ENCODE measurements at places on chromosomes 12 and 14.

DNA sequence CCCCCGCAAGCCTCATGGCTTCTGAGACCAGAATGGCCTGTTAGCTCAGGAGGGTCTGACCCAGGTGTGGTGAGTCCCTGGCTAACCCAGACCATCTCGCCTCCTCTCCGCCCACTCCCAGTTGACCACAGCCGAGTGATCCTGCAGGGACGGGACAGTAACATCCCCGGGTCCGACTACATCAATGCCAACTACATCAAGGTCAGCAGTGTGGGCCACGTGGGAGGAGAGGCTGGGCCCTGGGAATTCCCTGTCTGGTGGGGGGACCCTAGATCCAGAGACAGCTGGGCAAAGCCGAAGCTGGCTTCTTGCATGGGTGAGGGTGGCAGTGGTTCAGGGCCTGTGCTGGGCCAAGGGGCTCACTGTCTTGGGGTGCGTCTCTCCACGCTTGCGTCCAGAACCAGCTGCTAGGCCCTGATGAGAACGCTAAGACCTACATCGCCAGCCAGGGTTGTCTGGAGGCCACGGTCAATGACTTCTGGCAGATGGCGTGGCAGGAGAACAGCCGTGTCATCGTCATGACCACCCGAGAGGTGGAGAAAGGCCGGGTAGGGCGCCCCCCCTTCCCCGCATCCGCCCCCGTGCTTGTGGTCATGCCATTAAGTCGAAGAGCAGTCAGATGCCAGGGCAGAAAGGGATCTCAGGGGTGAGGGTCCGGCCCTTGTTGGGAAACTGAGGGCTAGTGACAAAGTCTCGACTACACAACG, 5.0 kb downstream of the PTPN6 start:
- no peak for DNase-seq

- no peak for DNase-seq
These were observed 9.5 kb downstream of the BATF start for GRCh38 chr14:75531660-75532317.

DNA sequence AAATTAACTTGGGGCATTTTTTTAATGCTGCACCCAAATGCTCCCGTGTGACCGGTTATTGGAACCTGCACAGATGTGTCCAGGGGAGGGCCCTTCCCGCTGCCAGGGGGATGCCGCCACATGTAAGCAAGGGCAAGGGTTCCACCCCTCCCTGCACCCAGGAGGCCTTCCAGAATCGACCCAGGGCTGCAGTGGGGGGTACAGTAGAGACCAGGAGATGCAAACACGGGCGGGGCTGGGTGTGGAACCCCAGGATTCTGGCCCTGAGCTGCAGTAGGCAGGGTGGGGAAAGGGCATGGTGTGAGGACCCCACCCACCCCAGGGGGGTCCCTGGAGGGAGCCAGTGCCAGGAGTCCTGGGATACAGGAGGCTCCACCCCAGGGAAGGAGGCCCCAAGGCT, 54.1 kb downstream of the TNFAIP2 start:
- no peak for DNase-seq

DNA sequence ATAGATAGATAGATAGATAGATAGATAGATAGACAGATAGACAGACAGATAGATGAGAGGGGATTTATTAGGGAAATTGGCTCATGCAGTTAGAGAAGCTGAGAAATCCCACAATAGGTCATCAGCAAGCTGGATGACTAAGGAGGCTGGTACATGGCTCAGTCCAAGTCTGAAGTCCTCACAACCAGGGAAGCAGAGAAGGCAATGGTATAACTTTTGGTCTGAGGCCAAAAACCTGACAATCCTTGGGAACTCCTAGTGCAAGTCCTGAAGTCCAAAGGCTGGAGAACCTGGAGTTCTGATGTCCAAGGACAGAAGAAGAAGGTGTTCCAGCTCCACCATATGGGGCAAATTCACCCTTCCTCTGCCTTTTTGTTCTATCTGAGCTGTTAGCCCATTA, 517.6 kb upstream of the ATP2B1 start:
- no peak for DNase-seq

- no peak for DNase-seq
These were observed 218.2 kb downstream of the PRKD1 start for GRCh38 chr14:29709490-29709889.

GRCh38 chr12:3751151-3752095, 1.5 kb downstream of the CRACR2A start:
- DNase-seq = no peak

- DNase-seq = no peak
These were observed 4.7 kb upstream of the NCKAP5L start for GRCh38 chr12:49832836-49833421.

GRCh38 chr12:105296116-105297089, 34.1 kb upstream of the C12orf75 start:
- no peak for DNase-seq

DNA sequence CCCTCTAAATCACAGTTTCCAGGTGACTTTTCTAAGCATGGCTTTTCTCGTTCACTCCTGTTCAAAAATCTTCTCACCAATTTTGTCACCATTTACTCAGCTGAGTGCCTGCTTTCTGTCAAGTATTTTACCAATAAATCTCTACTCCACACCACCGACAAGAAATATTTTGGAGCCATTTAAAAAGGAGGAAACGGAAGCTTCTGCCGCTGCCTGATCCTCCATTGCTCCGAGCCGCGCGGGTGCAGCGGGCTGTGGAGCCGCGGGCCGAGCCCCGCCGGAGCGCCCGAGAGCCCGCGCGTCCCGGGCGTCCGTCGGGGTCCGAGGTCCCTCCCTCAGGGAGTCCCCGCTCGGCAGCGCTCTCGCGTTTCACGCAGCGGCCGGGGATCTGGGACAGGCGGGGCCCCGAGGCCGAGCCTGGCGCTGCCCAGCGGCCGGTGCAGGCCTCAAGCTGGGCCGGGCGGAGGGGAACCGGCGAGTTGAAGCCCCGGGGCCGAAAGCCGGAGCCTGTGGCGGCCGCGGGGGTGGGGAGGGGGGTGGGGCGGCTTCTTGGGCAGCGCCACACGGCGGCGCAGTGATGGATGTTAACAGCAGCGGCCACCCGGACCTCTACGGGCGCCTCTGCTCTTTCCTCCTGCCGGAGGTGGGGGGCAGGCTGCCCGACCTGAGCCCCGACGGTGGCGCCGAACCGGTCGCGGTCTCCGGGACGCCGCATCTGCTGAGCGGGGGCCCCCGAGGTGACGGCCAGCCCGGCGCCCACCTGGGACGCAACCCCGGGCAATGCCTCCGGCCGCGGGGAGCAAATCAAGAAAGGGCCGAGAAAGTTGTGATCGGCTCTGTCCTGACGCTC, 1.1 kb upstream of the HEBP1 start:
- DNase-seq = peak; percentile 33

DNA sequence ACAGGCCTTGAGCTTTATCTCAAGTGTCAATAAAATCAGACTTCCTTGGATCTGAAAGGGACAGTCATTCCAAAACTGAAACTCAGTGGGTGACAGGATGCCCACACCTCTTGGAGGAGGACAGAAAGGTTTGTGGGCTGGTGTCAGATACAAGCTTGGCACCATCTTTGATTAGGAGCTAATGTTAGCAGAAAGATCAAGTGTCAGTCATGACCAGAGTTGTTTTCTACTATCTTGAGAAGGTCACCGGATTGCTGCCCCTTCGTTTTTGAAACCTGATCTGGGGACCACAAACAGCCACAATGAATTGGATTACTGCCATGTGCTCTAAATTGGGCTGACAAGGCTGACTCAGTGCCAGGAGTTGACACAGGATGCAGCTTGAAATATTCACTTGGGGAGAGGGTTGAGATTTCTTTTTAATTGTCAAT, 88.3 kb downstream of the OTOGL start:
- peak; percentile 11 for DNase-seq

DNA sequence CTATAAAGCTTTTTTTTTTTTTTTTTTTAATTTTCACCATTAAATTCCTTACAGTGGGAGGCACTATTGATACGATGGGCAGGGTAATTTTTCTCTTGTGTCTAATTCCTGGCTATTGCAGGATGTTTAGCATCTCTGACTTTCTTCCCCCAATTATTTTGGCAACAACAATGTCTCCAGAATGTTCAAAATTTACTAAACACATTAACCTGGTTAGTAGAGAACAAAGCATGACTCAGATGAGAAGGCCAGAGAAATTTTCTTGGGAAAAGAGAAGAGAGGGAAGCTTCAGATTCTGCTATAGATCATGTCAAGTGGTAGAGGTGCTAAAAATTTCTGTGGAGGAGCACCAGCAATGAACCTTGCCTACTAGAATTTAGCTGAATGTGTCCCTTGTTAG, 171.5 kb upstream of the PRICKLE1 start:
- no peak for DNase-seq

GRCh38 chr14:94042433-94043091, 16.4 kb downstream of the OTUB2 start:
- DNase-seq = no peak

- no peak for DNase-seq
These were observed 55.0 kb upstream of the BICD1 start for GRCh38 chr12:32051511-32052211.

DNA sequence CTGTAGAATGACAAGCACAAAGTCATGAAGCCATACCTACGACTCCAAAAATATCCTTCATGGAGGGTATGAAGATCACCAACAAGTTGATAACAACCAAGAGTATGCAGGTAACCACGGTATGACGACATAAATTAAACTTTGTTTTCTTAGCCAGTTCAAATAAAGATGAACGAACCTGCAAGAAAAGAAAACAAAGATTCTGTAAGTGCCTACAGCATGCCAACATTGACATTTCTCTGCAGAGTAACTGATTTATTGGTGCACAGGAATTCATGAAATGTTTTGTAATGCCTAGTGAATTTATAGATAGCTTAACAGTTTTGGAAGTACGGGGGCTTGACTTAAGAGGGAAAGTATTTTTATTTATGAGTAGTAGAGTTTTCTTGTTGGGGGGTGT, 71.0 kb downstream of the SLC38A1 start:
- DNase-seq = no peak

- DNase-seq = no peak
These were observed 109.2 kb downstream of the EFCAB11 start for GRCh38 chr14:89845346-89845745.

DNA sequence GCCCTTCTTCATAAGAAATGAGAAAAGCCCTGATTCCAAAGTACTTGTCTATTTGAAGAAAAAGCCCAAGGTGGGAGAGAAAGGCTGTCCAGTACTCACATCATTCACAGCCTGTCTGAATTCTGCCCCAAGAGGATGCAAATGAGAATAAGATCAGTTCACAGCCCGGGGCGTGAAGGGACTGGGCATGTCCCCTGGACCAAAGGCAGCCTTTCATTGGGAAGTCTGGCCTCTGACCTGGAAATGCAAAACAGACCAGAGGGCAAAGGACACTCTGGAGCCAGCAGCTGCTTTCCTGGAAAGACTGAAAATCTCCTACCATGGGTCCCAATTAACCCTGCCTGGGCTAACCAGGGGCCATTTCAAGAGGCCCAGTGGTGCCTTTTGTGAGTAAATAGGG, 191.2 kb upstream of the PELI2 start:
- no peak for DNase-seq

DNA sequence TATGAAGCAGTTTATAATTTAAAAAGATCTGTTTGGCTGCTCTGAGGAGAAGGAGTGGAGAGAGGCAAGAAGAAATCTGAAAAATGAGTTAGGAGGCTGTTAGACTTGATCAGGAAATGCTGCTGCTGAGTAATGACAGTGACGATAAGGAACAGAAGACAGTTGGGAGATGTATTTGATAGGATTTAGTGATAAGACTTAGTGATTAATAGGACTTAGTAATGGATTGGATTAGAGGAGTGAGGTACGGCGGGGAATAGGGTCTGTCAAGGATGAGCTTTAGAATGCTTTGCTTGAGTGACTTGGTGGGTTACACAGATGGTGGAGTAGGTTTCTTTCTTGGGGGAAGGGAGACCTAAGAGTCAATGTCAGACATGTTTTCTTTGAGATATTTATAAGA, 31.7 kb downstream of the UNC79 start:
- DNase-seq = no peak

DNA sequence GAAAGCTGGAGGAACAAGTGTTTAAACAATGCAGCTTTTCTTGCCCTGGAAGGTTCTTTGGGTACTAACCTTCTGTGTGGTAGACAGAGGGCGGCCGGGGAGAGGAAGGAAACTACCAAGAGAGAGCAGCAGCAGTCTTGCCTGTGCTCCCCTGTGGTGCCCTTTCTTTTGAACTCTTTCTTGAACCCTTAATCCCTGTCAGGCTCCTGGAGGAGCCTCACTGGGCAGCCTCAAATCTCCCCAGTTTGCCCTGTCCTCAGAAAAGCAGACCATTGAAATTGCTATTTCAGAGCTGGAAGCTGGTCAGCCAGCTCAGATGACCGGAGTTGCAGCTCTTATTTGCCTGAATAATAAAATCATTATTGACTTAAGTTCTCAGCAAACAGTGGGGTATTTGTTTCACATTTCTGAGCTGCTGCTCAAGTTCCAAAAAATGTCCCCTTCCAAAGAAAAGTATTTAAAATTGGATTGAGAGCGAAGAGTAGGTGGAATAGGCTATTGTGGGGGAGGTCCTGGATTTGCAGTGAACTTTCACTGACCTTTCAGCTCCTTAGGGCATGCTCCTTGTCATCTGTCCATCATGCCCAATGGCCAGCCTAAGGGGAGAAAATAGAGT, 42.1 kb upstream of the RNASE3 start:
- DNase-seq = no peak

DNA sequence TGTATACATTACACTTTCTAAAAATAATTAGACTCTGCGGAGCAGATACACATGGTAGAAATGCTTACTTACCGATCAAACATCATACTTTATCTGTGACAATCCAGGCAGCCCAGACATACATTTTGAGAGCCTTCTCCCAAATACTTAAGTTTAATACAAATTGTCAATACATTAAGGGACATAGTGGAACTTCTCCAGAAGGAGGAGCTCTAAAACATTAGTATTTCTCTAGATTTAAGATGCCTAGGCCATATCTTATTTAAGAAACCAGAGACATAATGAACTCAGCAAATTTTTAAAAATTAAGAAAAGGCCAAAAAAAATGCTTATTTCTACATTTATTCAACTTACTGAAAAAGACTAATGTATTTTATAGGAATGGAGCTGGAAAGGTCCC, 16.1 kb downstream of the ACSM4 start:
- DNase-seq = no peak

- DNase-seq = no peak
These were observed 100.2 kb downstream of the NELL2 start for GRCh38 chr12:44775901-44776300.

- DNase-seq = no peak
These were observed 77.0 kb downstream of the TMEM117 start for GRCh38 chr12:43912859-43913258.

GRCh38 chr14:100108042-100108825, 43.0 kb downstream of the EVL start:
- DNase-seq = no peak

DNA sequence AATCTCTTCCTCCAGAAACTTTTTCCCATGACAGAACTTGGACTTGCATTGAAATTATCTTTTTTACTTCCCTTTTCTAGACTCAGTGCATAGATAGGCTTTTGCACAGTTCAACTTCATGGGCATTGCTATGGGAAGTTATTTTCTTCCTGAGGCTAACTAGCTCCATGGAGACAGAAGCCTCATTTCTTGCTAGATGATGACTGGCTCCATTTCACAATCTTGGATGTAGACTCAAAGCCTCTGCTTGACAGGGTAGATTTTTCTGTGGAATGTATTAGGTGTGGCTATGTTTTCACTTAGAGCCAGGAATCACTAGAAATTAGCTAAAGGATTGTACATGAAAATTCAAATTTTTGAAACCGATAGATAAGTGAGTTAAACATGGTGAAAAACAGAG, 884.1 kb upstream of the MGAT4C start:
- no peak for DNase-seq
